ENCODE measurements at places on chromosomes 7 and 10.

DNA sequence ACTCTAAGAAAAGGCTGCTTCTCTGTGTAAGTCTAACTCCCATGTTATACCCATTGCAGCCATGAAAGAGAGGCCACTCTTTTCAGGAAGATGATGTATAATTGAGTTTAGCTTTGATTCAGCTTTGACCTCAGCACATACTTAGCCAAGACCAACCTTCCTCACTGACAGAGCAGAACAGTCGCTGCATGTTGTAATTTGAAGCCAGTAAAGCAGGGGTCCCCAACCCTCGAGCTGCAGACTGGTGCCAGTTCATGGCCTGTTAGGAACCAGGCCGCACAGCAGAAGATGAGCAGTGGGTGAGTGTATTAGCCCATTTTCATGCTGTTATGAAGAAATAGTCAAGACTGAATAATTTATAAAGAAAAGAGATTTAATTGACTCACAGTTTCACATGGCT, 223.9 kb downstream of the GPR158 start:
- no peaks in the 10 kb centered on the region for H3K4me1 ChIP-seq
- H3K27me3 ChIP-seq = no peaks in the 10 kb centered on the region
- H3K27ac ChIP-seq = no peak overlapping the region

GRCh38 chr7:44184206-44184872, 4.9 kb downstream of the GCK start:
- H3K4me1 ChIP-seq = no peaks in the 10 kb centered on the region
- H3K36me3 ChIP-seq = no peaks in the 10 kb centered on the region
- no peak for DNase-seq
- no peak overlapping the region for H3K27ac ChIP-seq
- H3K4me3 ChIP-seq = no peak overlapping the region

DNA sequence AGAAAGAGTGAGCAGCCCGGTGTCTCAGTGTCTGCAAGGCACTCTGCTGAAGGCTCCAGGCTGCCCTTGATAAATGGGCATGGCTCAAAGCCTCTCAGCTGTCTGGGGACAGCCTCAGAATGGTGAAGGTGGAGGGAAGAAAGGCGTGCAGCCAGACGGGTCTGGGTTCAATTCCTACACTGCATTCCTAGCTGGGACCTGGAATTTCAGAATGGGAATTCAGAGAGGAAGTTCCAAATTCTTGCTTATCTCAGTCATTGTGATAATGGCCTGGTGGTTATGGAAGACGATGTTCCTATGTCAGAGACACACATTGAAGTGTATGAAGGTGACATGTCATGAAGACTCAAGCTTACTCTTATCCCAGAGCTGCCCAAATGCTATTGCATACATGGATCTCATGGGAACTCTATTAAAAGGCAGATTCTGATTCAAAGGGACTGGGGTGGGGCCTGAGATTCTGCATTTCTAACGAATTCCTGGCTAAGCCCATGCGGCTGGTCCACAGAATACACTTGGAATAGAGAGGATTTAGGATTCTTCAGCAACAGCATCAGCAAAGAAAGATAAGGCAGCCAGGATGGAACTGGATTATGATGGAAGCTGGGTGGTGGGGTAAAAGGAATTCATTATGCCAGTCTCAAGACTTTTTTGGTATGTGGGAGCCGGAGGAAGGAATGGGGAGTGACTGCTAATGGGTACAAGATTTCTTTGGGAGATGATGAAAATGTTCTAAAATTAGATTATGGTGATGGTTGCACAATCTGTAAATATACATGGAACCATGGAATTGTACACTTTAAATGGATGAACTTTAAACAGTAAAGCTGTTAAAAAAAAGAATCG, 82.6 kb upstream of the ZMIZ1 start:
- no peak for DNase-seq
- H3K4me1 ChIP-seq = peaks cover 3% of the 10 kb centered on the region
- H3K4me3 ChIP-seq = no peak overlapping the region
- H3K36me3 ChIP-seq = no peaks in the 10 kb centered on the region
- H3K27me3 ChIP-seq = no peaks in the 10 kb centered on the region

GRCh38 chr7:33981226-33981625, 75.9 kb downstream of the BMPER start:
- no peak overlapping the region for H3K27ac ChIP-seq
- no peak for DNase-seq
- no peaks in the 10 kb centered on the region for H3K4me1 ChIP-seq
- no peaks in the 10 kb centered on the region for H3K27me3 ChIP-seq
- H3K4me3 ChIP-seq = no peak overlapping the region
- H3K36me3 ChIP-seq = no peaks in the 10 kb centered on the region

GRCh38 chr7:150948791-150949251, 29.3 kb downstream of the KCNH2 start:
- H3K4me3 ChIP-seq = no peak overlapping the region
- DNase-seq = peak; percentile 13
- peaks cover 5% of the 10 kb centered on the region for H3K4me1 ChIP-seq
- no peaks in the 10 kb centered on the region for H3K27me3 ChIP-seq

GRCh38 chr7:18212758-18213157, 185.1 kb upstream of the PRPS1L1 start:
- no peak overlapping the region for H3K4me3 ChIP-seq
- H3K27me3 ChIP-seq = no peaks in the 10 kb centered on the region
- no peaks in the 10 kb centered on the region for H3K36me3 ChIP-seq
- H3K27ac ChIP-seq = no peak overlapping the region

Data from tibial artery (tissue), 4 donors.